ENCODE measurements at places on chromosomes 3 and 15.

DNA sequence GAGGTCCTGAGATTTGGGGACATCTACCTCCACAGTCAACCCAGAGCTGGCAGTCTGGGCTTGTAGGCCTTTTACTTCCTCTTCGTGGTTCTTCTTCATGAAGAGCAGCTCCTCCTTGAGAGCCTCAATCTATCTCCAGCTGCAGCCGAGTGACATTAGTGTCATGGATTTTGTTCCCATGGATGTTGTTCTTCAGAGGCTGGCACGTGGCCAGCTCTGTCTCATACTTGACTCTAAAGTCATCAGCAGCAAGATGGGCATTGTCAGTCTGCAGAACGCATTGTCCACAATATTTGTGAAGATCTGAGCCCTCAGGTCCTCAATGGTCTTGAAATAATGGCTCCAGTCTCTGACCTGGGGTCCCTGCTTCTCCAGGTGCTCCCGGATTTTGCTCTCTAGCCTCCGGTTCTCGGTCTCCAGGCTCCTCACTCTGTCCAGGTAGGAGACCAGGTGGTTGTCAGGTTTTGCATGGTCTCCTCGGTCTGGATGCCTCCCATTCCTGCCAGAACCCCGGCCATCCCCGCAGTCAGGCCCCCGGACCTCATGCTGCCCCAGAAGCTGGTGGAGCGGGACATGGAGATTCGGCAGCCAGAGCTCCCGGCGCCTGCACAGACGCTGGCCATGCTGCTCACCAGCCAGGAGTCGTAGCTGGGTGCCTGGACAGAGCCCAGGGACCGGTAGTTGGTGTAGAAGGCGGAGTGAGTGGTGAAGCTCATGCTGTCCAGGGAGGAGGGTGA is 3.4 kb upstream of the CCNL1 start:
- no peak for DNase-seq

DNA sequence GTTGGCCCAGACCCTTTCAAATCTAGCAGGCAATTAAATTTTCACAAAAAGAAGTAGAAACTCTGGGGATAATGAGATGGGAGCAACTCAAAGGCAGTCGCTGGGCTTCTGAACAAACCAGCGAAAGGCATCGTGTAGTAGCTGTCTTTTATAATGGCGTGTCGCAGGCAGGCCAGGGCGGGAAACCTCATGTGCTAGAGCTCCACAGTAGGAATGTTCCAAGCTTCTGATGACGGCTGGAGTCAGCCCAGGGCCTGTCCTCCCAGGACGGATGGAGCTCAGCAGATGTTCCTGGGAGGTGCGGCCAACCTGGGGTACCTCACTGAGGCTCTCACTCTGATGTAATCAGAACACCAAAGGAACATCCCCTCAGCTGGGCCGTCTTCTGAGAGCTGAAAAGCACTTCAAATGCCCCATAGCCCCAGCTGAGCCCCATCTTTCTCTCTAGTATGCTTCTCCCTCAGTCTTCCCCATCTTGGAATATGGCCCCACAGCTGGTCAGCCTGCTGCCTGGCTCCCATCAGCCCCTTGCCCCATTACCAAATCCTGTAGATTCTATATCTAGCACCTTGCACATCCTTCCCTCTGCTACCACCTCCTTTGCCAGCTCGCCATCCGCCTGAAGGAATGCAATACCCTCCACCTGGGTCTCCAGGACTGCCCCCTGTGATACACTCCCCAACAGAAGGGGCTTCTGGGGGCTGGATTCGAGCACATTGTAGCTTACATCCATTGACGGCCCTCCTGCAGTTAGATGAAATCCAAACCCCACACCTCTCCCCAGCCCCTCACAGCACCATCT is 54.9 kb upstream of the ATP2B2 start:
- no peak for DNase-seq

DNA sequence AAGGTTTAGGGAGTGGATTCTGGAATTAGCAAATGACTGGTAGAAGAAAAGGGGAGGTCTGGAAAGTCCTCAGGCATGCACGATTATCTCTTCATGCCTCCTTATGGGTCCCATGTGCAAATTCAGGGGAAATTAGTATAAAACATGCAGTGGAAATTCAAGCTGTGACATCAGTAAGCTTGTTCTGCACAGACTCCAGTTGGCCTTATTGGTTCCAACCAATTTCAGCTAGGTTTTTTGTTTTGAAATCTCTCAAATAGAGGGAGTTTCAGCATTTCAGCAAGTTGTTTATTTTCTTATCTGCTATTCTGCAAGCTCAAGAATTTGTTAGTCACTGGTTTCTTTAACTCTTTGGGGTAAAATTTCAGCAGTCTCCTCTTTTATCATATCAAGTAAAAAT is 774 bp upstream of the TMCO5A start:
- DNase-seq = no peak

DNA sequence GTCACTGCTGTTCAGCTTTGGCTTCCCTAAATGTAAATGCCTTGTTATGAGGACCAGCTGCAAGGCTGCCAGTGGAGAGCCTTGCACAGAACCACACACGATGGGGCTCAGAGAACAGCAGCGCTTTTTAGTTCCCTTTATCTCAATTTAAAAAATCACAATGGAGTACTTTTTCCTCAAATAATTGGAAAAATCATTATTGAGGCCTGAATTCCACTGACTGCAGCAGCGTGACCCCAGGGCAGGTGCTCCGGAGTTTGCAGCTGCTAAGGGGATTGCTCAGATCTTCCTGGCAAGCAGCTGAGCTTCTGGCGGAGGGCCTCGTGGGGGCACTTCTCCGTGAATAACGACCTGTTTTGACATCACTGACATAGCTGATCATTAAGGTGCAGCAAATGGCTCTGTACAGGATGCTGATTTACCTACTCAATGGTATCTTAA is 245.6 kb upstream of the TRIM42 start:
- no peak for DNase-seq

DNA sequence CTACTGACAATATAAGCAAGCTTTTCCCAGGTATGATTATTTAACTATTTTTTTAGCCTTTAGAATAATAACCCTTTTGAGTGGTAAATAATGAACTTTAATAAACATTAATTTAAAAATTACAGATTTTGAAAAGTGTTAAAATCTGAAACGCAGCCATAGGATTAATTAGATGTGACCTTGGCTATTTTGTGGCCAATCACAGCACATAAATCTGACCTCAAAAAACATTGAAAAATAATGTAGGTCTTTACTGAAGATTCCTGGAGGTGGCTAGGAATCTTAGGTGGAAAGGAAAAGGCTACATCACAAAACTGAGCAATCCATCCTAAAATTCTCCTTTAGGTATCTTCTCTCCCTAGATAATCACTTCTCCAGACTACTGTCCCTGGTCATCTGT is 18.1 kb downstream of the SCG3 start:
- no peak for DNase-seq

- no peak for DNase-seq
Observed at GRCh38 chr3:101085752-101086151, 92.5 kb upstream of the ABI3BP start.

- DNase-seq = no peak
Observed at GRCh38 chr3:59212128-59212779, 162.4 kb upstream of the CFAP20DC start.

DNA sequence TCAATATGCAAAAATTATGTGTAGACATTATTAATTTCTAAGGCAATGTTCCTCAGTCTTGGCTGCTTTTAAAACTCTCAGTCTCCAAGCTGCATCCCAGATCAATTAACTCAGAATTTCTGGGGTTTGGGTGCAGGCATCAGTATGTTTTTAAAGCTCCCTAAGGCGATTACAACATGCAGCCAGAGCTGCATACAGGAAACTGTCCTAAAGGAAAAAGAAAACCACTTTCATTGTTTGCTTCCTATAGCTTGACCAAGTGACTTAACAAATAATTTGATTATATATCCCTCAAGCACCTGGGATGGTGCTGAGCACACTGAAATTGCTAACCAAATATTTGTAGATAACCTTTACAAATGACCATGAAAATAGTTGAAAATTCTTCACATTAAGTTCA is 194.7 kb downstream of the DTWD1 start:
- no peak for DNase-seq

GRCh38 chr3:135213822-135214221 is 418.8 kb downstream of the EPHB1 start:
- DNase-seq = no peak

DNA sequence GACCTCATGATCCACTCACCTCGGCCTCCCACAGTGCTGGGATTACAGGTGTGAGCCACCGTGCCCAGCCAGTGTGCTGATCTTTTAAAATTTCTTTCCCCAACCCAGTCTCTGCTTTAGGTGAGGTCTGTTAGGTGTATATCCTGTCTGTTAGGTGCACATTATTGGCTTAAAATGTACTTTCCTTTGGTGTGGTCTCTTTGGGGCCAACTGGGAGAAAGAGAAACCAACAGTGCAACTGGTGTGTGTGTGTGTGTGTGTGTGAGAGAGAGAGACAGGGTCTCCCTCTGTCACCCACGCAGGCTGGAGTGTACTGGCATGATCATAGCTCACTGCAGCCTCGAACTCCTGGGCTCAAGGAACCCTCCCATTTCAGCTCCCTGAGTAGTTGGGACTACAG is 50.3 kb upstream of the GNB5 start:
- peak; percentile 41 for DNase-seq

GRCh38 chr3:39724233-39724846 is 85.1 kb upstream of the MYRIP start:
- DNase-seq = no peak

DNA sequence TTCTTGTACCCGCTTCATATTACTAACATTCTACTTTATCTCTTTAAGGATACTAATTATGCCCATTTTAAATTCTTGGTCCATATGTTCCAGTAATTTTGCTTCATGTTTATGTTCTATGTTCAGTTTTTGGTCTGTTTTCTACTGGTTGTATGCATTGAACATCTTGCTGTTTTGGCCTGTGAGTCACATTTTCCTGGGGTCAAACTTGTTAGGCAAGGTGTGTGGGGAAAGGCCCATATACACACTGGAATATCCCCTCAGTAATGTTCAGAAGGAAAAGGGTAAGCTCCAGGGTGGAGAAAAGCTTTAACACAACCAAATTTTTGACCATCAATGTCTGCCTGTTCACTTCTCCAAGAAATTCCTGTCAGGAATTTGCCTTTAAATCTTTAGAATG is 337.7 kb downstream of the SLC9A9 start:
- no peak for DNase-seq

DNA sequence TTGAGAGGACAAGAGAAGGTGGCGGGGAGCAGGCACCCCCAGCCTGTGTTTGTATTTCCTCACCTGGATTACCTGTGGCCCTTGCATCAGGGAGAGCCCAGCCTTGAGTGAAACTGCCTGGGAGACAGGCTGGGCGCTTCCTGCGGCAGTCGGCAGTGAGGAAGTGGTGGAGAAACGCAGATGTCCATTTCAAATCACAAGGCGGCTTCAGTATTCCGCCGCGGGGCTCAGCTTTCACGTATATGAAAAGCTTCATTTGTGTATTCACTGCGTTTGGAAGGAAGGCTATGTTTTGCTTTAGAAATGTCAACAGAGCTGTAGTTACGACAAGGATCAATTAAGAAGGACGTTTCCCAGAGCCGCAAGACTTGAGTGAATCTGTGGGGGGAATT is 167.4 kb upstream of the CTDSPL start:
- DNase-seq = no peak

DNA sequence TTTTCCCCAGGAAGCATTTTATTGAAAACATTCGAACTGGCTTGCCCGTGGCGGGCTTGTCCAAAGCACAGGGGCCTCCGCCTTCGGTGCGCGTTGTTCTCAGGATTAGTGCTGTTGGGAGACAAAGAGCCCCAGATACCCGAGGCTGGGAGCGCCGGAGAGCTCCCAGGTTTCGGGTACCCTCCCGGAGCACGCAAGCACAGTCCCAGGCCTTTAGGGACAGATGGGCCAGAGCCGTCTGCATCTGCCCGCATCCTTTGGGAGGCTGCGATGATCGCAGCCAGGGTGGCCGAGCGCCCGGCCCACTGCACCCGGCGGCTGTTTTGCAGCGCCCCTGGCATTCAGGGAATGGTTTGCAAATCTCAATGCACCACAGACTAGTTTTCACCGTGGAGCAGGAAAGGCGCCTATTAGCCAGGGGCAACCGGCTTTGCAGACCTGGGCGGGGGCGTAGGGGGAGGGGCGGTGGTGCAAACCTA is 5.0 kb upstream of the FEZF2 start:
- DNase-seq = no peak

- DNase-seq = no peak
Observed at GRCh38 chr15:29130951-29131839, 138.4 kb downstream of the NSMCE3 start.

DNA sequence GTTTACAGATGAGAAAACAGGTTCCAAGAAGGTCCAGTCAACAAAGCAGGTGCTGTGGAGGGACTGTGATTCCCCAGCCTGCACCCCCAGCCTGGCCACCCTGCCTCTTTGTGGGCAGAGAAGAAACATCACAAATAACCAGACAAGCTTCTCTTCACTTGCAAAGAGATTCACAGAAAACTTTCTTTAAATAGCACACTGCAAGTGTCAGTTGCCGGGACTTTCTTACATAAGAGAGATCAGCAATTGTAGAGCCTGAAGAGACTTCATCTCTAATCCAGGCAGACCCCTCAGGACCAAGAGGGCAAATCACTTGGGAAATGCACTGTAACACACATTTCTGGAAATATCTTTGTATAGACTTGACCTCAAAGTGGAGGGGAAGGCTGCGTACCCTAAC is 207.9 kb upstream of the CHRNA7 start:
- DNase-seq = no peak

DNA sequence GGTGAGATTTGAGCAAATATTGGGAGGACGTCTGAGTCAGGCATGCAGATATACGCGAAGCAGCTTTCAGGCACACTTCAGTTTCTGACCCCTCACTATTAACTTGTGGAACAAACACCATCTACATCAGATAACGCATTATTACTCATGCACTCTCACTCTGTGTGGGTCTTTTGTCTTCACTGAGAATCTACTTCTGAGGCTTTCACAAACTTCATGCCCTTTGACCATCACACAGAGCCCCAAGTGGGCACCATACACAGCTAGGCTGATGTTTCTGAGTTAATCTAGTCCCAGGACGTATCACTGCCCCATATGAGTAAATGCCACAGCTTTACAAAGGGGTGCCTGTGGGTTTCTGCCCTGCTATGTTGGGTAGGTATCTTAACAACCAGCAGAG is 39.6 kb upstream of the IP6K2 start:
- DNase-seq = no peak

DNA sequence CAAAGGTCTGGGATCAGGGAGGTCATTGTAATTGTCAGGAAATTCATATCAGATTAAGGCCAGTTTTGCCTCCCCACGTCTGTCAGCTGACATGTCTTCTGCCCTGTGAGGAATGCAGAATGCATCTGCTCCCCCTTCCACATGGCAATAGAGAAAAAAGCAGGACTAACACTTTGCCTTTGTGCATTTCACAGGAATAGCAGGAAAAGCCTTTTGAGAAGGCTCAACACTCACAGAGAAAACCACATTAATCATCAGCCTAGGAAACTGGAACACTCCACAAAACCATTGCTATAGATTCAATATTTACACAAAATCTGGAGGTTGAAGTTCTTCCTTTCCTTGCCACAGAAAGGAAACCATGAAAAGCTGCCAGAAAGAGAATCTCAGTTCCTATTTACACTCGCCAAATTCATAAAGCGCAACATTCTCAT is 165.2 kb upstream of the HES1 start:
- DNase-seq = no peak

- DNase-seq = no peak
Observed at GRCh38 chr15:101538996-101539395, 49.5 kb upstream of the PCSK6 start.
